ENCODE measurements at places on chromosomes 2 and 18. TPM values are rescaled to one million over a fixed set of nuclear protein-coding genes. Genes with fewer than 3 reads are reported as not detected.

Gene ACSL3
- total RNA-seq = 137 TPM

Gene SH2D6
- total RNA-seq = not detected

Gene CHST10
- total RNA-seq = 12.6 TPM

Gene RGPD6
- total RNA-seq = 46.3 TPM

Gene ALPI
- not detected for total RNA-seq

Gene SRSF7
- 145 TPM for total RNA-seq

Gene ADCYAP1
- not detected for total RNA-seq

Gene CCL20
- 1.0 TPM for total RNA-seq

Gene THSD7B
- total RNA-seq = under 0.01 TPM

Gene SLC8A1
- 1.5 TPM for total RNA-seq

DNA sequence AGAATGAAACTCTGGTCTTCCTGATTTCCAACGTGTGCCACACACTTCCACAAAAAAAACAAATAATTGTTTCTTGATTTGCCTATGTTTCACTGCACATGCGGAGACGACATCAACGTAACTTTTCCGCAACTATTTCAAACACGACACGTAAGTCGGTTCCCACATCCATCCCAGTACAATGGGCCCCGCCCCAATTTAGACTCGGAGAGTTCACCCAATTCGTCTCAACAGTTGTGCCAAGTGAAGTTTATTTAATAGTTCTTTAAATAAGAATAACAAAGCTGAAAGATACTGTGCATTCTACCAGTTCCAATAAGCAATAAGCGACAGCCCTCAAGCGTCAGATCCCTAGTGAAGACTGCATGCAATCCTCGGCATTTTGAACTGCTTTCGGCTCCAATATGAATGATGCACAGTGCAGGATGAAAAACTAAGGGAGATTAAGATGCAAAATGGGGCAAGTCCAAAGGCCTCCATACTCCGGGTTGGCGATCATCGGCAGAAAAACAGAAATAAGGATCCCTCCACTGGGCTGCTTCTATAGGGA is 664 bp downstream of the CCT4 start:
- DNase-seq = peak; percentile 66

DNA sequence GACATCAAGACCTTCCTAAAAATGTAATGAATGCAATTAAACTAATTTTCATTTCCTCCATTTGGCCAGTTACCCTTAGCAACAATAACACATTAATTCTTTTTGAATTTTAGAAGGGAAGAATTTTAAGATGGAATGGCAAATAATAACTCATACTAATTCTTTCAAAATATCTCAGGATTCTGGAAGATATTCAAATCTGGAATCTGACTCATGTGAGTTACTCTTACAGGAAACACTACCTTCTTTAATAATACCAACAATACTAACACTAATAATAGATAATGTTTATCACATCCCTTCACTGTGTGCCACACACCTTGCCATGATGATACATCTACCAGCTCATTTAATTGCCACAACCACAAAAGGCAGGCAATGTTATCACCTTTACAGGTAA is 46.4 kb downstream of the ZNF521 start:
- no peak for DNase-seq

- no peak for DNase-seq
Measured at GRCh38 chr18:12857991-12858544, 26.0 kb downstream of the PTPN2 start.

- no peak for DNase-seq
Measured at GRCh38 chr18:3097082-3097481, 84.1 kb upstream of the LPIN2 start.

GRCh38 chr2:98355881-98356280 is 9.6 kb downstream of the CNGA3 start:
- no peak for DNase-seq

- no peak for DNase-seq
Measured at GRCh38 chr2:5329763-5330162, 362.4 kb upstream of the SOX11 start.

- DNase-seq = no peak
Measured at GRCh38 chr2:446303-446874, 158.5 kb upstream of the ALKAL2 start.

- DNase-seq = no peak
Measured at GRCh38 chr2:10022445-10022844, 20.9 kb upstream of the KLF11 start.

DNA sequence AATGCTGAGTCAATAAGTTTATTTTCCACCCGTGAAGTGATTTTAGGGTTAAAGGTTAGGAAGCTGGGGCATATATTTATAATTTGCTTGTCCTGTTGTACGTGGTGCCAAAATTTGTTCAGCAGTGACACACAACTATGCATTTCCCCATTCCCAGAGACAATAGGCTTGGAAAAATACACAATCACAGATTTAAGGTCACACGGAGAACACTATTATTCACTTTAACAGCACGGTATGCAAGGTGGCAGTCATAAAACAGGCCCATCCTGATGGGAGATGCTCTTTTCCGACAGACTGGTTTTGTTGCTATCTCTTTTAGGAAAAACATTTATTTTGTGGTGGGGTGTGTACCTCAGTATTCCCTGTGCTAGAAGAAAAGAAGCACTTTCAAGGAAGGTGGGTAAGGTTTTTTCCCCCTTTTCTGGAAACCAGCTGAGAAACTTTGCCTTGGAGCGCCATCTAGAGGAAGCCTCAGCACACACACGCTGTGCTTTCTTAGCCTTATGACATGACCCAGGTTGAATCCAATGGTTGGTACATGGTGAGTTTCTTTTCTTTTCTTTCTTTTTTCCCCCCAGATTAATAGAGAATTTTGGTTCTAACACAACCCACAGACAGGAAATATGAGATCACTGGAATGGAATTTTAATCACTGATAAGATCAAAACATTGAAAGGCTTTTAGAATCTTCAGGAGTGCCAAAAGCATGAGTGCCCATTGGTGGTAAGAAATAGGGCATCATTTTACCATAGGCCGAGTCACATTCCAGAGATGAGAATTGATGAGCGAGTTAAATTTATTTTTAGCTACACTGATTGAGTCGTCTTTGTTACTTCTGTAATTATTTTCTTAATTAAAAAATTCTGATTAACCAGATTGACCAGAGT is 332.1 kb downstream of the AGPS start:
- DNase-seq = peak; percentile 84

DNA sequence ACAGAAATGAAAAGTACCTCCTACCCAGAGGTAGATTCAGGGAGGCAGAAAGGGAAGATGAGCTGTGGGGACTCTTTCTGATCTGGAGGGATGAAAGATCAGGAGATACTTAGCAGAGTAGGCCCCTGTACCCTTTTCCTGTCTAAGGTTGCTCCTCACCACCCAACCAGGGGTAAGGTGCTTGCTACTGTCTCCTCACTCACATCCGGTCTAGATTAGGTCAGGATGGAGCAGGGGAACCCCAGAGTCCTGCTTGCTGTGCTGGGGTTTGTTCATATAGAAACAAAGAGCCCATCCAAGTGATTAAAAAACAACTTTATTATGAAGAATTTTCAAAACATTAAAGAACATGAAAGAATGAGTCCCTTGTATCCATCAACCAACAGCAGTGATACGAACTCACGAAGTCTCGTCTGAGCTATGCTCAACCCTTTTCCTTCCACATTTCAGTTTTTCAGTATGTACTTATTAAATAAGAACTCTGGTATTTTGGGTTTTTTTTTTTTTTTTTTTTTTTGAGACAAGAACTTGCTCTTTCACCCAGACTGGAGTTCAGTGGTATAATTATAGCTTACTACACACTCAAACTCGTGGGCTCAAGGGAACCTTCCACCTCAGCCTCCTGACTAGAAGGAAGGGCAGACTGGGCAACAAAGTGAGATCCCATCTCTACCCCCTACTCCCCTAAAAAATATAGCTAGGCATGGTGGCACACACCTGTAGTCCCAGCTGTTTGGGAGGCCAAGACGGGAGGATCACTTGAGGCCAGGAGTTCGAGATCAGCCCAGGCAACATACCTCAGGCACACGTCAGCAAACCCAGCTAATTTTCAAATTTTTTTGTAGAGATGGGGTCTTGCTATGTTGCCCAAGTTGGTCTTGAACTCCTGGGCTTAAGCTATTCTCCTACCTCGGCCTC is 28.5 kb upstream of the MCFD2 start:
- no peak for DNase-seq

GRCh38 chr2:145638675-145639074 is 1118.8 kb upstream of the ZEB2 start:
- peak; percentile 51 for DNase-seq

GRCh38 chr2:46339676-46340459 is 42.7 kb downstream of the EPAS1 start:
- no peak for DNase-seq

- peak; percentile 66 for DNase-seq
Measured at GRCh38 chr2:20065885-20066602, 14.6 kb upstream of the LAPTM4A start.

DNA sequence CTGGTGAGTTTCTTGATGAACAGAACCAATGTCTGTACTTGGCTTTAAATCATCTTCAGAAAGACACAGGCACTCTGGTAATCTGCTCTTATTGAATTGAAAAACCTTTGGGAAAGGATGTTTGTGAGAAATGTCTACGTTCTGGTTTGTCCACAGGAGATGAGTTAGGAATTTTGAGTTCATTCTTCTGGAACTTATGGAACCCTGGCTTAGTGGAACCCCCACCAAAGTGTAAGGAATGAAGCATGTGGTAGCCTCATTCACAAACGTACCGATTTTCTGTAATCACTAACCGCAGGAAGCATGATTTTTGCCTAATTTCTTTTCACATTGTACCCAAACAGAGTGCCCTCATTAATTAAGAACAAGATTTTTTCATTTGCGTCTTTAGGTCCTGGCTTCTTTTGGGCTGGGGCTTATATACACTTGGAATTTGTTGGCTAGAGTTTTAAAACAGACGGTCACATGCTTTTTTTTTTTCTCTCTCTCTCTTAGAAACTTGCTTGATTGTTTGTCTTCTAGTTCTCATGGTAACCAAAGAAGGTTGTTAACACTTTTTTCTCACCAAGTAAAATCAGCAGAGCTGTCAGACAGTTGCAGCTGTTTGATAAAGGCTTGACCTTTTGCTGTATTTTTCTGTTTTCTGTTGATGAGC is 314.1 kb upstream of the THUMPD2 start:
- DNase-seq = no peak

GRCh38 chr2:210366675-210367080 is 51.7 kb upstream of the MYL1 start:
- no peak for DNase-seq

GRCh38 chr2:127193967-127194280 is 26.2 kb downstream of the CYP27C1 start:
- no peak for DNase-seq

- DNase-seq = peak; percentile 24
Measured at GRCh38 chr2:86082756-86083155, 22.9 kb downstream of the POLR1A start.

GRCh38 chr18:32049393-32050171 is 31.0 kb downstream of the RNF125 start:
- peak; percentile 7 for DNase-seq

GRCh38 chr2:219542931-219543595 is 546 bp downstream of the CHPF start:
- DNase-seq = peak; percentile 18

GRCh38 chr2:216690456-216690852 is 4.9 kb downstream of the IGFBP5 start:
- no peak for DNase-seq

- no peak for DNase-seq
Measured at GRCh38 chr18:64258111-64258650, 109.3 kb upstream of the LINC00305 start.

GRCh38 chr2:925711-926110 is 24.9 kb upstream of the SNTG2 start:
- DNase-seq = no peak

GRCh38 chr2:12271589-12271984 is 445.1 kb upstream of the TRIB2 start:
- DNase-seq = no peak

GRCh38 chr2:172912266-172912665 is 163.4 kb upstream of the MAP3K20 start:
- DNase-seq = no peak

DNA sequence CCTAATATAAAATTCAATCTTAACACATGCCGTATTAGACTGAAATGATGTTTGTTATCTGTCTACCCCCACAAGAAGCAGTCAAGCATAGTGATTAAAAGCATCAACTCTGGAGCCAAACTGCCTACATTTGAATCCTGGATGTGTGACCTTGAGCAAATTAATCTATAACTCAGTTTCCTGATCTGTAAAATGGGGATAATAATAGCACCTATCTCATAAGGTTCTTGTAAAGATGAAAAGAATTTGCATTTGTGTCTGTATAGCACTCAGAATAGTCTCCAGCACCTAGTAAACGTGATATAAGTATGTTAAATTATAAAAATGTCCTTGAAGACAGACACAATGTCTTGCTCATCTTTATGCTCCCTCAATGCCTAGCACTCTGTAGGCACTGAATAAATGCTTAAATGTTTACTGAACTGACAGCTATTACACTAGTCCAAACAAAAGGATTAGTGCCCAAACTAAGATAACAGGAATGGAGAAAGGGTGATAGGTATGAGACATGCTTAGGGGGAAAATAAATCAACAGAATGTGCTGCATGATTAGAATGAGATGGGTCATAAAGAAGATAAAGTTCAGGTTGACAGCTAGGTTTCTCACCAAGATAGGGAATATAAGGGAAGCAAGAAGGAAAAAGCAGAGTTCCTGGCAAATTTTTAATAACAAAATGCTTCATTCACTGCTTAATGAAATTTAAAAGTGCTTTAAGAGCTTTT is 180.6 kb downstream of the ATAD2B start:
- no peak for DNase-seq

DNA sequence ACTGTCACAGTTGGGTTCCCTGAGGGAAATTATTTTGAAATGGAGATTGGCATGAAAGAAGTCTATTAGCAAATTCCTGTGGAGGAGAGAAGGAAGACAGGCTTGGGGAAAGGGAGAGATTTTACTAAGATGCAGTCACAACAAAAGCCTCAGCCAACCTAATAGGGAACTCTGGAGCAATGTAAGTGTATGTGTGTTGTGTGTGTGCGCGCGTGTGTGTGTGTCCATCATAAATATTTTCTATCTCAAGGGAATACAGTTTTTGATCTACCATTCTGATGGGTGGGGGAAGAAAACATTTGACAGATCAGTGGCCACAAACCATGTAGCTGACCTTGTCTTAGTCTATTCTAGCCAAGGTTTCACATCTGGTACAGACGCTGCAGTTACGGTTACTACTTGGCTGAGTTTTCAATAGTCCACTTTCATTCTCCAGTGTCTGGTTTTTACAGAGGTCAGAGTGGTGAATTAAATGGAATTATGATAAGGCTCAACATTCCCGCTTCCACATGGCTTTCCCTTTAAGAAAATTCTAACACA is 72.6 kb downstream of the MREG start:
- DNase-seq = no peak

- peak; percentile 40 for DNase-seq
Measured at GRCh38 chr2:156340804-156341451, 8.4 kb upstream of the NR4A2 start.

Data from dermis blood vessel endothelial cell (primary cell).